T-cell (primary cell): ENCODE measurements at places on chromosomes 16 and 17. TPM values are rescaled to one million over a fixed set of nuclear protein-coding genes. Genes with fewer than 3 reads are reported as not detected.

Gene CDH13
- not detected for total RNA-seq

DNA sequence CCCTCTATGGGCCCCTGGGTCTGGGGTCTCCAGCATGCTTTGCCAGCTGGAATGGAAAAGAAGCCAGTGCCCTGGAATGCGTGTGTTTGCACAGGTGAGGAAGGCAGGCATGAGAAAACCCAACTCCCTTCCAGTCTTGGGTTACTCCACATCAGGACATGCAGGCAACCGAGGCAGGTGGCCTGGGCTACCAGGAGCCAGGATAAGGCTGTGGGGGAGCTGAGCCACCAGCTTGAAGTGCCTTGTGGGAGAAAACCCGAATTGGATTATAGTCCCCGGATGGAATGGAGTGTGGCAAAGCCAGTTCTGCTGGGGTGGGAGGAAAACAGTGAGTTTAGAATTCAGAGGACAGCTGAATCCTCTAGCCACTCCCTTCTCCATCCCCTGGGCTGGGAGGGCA is 7.2 kb downstream of the SRCIN1 start:
- peaks cover 95% of the 10 kb centered on the region for H3K27me3 ChIP-seq
- H3K36me3 ChIP-seq = no peaks in the 10 kb centered on the region
- H3K4me3 ChIP-seq = no peak overlapping the region
- H3K4me1 ChIP-seq = no peaks in the 10 kb centered on the region

DNA sequence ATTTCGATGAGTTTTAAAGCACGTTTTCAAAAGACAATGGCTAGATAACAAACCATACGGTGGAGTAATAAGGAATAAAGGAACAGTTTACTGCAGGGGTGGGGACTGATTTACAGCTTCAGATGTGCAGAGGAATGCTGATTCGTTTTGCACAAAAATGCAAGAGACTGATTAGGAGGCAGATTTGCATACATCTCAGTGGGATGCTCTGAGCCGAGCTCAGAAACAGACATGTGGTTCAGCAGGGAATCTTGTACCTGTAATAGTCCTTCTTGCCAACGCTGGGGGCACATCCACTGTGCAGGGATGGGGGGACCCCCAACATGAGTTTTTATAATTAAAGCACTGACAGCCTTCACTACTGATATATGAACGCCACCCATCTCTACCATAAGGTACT is 308.0 kb downstream of the GRIN2A start:
- no peak for DNase-seq
- no peaks in the 10 kb centered on the region for H3K4me1 ChIP-seq
- no peak overlapping the region for H3K27ac ChIP-seq
- H3K36me3 ChIP-seq = no peaks in the 10 kb centered on the region
- no peaks in the 10 kb centered on the region for H3K27me3 ChIP-seq

- DNase-seq = no peak
- H3K36me3 ChIP-seq = no peaks in the 10 kb centered on the region
- H3K27me3 ChIP-seq = no peaks in the 10 kb centered on the region
- H3K4me1 ChIP-seq = no peaks in the 10 kb centered on the region
Measured at GRCh38 chr16:13793841-13794409, 126.0 kb upstream of the ERCC4 start.

Gene MAP2K3
- 61.3 TPM for total RNA-seq

DNA sequence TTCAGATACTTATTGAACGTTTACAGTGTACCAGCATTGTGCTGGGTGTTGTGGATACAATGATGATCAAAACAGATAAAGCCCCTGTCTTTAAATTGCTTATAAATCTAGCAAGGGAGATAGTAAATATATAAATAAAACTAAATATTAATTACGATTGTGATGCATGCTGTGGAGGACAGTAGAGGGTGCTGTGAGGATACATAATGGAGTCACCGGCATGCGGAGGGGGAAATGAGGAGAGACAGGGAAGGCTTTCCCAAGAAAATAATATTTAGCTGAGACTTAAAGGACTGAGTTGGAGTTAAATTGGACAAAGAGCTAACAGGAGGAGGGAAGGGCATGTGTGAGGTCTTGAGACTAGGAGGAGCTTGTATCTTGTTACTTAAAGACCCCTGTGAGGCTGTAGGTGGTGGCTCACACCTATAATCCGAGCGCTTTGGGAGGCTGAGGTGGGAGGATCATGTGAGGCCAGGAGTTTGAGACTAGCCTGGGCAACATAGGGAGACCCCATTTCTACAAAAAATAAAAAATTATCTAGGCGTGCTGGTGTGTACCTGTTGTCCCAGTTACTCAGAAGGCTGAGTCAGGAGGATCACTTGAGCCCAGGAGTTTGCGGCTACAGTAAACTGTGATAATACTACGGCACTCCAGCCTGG is 2.4 kb downstream of the DHRS7B start:
- H3K4me1 ChIP-seq = peaks cover 20% of the 10 kb centered on the region
- no peak for DNase-seq
- H3K36me3 ChIP-seq = no peaks in the 10 kb centered on the region
- H3K4me3 ChIP-seq = no peak overlapping the region
- no peak overlapping the region for H3K27ac ChIP-seq
- no peaks in the 10 kb centered on the region for H3K27me3 ChIP-seq

DNA sequence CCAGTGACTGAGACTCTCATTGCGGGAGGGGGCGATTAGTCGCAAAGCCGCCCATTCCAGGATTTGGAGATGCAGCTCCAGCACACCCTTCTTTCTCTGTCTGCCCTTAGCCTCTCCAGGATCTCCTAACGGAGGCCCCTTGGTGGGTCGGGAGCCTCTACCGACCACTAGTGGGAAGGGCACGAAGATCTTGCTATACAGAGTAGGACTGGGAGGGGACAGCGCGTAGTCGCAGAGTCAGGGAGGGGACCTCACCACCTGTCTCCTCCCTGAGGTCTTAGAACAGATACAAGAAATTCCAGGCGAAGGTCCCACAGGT is 588 bp upstream of the SMTNL2 start:
- peaks cover 5% of the 10 kb centered on the region for H3K4me1 ChIP-seq
- no peak for DNase-seq
- no peaks in the 10 kb centered on the region for H3K36me3 ChIP-seq
- no peak overlapping the region for H3K27ac ChIP-seq
- H3K4me3 ChIP-seq = peak overlapping the region; percentile 31

Gene ZNF75A
- 60.3 TPM for total RNA-seq

DNA sequence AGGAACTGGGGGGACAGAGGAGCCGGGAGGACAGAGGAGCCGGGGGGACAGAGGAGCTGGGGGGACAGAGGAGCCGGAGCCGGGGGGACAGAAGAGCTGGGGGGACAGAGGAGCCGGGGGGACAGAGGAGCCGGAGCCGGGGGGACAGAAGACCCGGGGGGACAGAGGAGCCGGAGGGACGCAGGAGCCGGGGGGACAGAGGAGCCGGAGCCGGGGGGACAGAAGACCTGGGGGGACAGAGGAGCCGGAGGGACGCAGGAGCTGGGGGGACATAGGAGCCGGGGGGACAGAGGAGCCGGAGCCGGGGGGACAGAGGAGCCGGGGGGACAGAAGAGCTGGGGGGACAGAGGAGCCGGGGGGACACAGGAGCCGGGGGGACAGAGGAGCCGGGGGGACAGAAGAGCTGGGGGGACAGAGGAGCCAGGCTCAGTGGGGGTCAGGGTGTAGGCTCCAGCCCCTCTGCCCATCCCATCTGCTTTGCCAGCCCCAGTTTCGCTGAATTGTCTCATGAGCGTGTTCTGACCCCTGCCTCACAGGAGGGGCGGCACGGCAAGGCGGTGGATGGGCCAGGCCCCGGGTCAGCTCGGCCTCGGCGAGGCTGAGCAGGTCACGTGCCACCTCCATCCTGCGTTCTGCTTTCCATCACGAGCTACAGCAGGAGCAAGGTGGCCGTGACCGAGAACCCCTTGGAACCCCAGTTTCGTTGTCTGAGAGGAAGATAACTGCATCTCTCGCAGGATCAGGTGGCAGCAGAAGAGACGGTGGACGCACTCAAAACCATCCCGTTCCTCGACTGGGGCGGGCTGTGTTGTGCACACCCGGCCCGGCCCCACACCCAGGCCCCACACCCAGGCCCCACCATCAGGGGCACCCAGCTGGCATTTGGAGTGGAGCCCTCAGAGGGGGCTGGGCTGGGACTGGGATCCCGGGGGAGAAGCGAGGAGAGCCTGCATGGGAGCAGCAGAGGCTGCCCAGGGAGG is 26.1 kb upstream of the CBFA2T3 start:
- H3K4me1 ChIP-seq = peaks cover 8% of the 10 kb centered on the region
- H3K27me3 ChIP-seq = no peaks in the 10 kb centered on the region
- H3K27ac ChIP-seq = no peak overlapping the region
- H3K4me3 ChIP-seq = no peak overlapping the region
- no peak for DNase-seq
- H3K36me3 ChIP-seq = no peaks in the 10 kb centered on the region

DNA sequence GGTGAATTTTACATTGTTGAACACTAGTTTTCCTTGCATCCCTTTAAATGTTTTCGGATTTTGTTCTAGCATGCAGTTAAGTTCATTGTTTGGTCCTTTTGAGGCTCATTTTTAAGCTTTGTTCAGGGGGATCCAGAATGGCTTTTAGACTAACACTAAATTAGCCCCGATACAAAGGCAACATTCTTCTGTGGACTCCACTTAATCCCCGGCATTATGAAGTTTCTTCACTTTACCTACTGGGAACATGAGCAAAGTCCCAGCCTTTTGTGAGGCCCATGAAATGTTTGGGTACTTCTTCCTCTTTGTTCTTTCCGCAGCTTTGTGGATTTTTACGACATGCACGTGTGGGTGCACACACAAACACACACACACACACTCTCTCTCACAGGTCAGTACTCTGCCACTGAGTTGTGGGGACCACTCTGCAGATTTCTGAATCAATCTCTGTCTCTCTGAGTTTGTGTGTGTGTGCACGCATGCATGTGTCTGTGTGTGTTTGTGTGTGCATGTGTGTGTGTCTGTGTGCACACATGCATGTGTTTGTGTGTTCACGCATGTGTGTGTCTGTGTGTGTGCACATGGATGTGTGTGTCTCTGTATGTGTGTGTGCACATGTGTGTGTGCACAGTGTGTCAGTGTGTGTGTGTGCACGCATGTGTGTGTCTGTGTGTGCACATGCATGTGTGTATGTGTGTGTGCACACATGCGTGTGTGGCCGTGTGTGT is 240.4 kb upstream of the TNRC6C start:
- no peaks in the 10 kb centered on the region for H3K4me1 ChIP-seq
- peaks cover 3% of the 10 kb centered on the region for H3K27me3 ChIP-seq
- H3K36me3 ChIP-seq = no peaks in the 10 kb centered on the region

DNA sequence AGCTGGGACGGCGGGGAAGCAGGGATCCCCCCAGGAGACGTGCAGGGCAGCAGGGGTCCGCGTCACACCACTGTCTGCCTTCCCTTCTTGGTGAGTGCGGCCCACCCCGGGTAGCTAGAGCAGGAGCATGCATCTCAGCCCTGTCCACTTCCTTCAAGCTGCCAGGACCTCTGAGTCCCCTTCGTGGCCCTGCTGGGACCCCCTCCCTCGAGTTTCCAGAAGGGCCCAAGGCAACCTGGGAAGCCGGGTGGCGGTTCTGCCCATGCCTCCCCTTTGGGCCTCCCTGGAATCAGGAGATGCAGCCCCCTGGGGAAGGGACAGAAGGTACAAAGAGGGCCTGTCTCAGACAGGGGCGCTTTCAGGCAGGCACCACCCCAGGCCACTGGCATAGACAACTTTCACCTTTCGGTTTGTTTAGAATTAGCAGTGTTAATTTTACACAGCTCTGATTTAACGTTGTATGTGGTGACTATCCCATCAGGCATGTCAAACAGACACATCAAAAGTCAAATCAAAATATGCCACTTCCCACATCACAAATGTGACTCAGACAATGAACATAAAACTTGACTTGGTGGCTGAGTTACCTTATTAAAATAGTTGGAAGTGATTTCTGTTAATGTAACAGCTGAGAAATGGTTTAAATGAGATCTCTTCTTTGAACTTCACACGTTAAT is 94.5 kb upstream of the METRNL start:
- no peaks in the 10 kb centered on the region for H3K36me3 ChIP-seq
- H3K4me1 ChIP-seq = peaks cover 17% of the 10 kb centered on the region
- H3K4me3 ChIP-seq = no peak overlapping the region
- no peak overlapping the region for H3K27ac ChIP-seq
- DNase-seq = no peak

Gene KRT9
- not detected for total RNA-seq

Gene CFAP52
- total RNA-seq = not detected

Gene KRT25
- not detected for total RNA-seq

Gene WDR59
- total RNA-seq = 103 TPM

DNA sequence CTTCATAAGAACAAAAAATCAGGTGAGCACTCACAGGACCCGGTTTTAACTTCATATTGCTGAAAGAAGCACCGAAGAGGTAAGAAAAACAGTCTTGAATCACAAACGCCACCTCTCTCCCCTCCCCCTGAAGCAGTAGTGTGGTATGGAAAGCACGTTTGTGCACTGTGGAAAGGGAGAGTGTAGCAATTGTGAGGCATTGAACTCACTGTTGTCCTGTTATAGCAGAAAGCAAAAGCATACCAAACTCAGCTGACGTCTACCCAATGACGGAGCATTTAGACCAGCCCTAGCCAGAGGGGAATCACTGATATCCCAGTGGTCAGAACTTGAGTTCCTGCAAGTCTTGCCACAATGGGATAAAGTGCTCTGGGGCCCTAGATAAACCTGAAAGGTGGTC is 98.8 kb downstream of the DYNLRB2 start:
- no peak overlapping the region for H3K4me3 ChIP-seq
- no peaks in the 10 kb centered on the region for H3K36me3 ChIP-seq
- H3K27me3 ChIP-seq = no peaks in the 10 kb centered on the region
- no peak for DNase-seq
- no peaks in the 10 kb centered on the region for H3K4me1 ChIP-seq
- H3K27ac ChIP-seq = no peak overlapping the region

- DNase-seq = no peak
- no peak overlapping the region for H3K27ac ChIP-seq
- no peaks in the 10 kb centered on the region for H3K27me3 ChIP-seq
- H3K4me1 ChIP-seq = no peaks in the 10 kb centered on the region
Measured at GRCh38 chr17:72837335-72837734, 255.2 kb downstream of the SLC39A11 start.

Gene MRC2
- total RNA-seq = 6.9 TPM

DNA sequence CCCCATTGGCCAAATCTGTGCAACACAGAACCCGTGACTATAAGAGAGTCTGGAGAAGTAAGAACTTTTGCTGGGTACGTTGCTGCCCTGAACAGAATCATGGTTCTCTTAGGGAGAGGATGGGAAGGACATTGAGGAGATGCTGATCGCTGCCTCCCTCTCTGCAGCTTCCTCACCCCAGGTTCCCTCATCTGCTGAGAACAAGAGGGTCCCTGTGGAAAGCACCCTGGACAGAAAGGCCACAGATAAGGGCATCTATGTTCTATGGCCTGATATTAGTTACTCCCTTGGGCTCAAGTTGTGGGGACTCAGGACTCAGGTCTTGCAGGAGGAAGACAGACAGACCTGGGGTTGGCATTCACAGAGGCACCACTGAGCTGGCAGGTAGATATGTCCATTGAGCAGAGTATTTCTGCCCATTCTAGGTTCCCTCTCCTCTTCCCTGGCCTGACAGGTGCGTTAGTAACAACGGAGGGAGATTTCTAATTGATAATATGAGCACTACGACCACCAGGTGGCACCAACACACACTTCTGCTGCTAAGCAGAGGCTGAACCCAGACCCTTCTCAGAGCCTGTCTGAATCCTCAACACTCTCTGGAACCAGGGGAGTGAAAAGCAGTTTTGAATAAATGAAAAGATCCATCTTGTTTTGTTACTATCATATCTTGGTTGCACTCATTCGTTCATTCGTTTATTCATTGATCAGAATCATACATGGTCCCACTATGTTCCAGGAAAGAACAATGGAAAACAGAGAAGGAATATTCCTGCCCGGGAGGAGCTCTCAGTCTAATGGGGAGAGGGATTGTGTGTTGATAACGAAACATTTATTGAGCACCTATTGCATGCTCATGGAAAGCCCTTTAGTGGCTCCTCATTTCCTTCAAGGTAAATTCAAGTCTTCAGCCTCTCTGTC is 56.4 kb downstream of the SLC6A2 start:
- no peaks in the 10 kb centered on the region for H3K27me3 ChIP-seq
- H3K27ac ChIP-seq = no peak overlapping the region
- H3K36me3 ChIP-seq = no peaks in the 10 kb centered on the region
- H3K4me3 ChIP-seq = no peak overlapping the region
